Amniotic stem cell (primary cell): ENCODE measurements at places on chromosomes 3 and 15.

DNA sequence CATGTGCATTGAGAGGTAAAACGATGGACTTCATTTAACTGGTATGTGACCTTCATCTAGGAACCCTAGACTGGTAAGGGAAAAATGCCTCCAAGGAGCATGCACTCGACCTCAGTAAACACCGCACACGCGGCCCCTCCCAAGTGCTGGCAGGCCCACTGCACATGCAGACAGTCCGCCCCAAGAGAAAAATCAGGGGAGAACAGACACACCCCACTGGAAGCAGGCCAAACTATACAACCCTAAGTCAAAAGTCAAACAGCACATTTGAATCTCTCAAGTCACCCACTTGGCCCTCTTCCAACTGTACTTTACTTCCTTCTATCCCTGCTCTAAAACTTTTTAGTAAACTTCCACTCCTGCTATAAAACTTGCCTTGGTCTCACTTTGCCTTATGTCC, 250.1 kb upstream of the HES1 start:
- no peak for DNase-seq

DNA sequence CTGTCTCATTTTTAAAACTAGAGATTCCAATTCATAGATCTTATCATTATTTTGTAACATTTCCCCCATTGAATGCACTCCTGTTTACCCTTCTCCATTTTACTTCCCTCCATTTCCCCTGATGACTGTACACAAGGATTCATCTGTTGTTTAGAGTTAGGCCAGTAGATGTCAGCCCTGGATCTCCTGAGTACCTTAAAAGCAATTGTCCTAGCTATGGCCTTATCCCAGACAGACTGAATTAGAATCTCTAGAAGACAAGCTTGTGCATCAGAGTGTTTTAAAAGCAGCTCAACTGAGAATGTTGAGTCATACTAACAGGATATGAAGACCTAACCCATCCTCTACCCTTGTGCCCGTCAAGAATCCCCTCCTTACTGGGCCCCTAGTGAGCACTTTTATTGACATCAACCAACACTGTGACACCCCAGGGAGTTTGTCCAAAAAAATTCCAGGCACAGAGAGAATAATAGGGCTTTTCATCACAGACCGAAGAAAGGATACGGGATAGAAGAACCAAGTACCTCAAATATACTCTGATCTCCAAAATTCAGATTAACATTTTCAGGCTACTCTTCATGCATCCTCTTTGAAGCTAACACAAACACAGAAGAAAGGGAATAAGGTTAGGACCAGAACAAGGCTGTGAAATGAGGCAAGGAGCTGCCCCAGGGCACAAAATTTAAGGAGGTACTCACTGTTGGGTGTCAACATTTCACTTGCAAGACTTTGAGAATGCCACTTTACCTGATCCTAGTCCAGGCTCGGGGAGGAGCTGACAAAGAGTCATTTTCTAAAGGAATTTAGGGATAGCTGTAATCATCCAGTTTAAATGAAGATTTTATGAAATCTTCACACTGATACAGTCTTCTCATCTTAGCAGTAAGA, 17.1 kb downstream of the ZBED2 start:
- peak; percentile 65 for DNase-seq

DNA sequence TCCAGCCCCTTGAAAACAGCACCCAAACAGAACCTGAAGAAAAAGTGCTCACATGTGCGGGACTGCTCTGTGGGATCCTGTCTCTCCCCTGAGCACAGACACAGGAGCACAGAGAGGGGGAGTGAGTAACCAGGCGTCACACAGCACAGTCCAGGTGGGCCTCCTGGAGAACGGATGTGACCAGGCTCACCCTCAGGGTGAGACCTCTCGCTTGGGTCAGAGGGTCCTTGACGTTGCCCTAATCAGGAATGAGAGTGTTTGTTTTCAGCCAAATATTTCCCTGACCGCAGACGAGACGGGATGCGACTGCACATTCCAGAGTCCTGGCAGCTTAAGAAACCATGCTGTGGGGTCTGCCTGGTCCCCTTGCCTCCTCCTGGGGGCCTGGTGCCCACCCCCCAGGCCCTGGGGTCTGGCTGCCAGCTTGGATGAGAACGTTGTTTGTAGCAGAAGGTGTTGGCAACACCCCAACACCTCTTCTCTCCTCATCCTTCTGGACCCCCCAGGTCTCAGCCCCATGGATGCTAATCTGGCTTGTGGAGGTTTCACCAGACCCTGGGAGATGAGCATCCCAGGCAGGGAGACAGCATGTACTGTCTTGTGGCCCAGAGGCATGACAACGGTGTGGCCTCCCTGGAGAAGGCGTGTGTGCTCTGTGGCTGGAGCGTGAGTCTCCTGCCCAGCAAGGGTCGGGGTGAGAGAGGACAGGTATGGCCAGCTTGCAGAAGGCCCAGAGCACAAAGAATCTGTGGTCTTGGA, 42.1 kb upstream of the SLC6A6 start:
- DNase-seq: no peak

- no peak for DNase-seq
These were observed 7.6 kb downstream of the MFGE8 start for GRCh38 chr15:88905576-88905975.

DNA sequence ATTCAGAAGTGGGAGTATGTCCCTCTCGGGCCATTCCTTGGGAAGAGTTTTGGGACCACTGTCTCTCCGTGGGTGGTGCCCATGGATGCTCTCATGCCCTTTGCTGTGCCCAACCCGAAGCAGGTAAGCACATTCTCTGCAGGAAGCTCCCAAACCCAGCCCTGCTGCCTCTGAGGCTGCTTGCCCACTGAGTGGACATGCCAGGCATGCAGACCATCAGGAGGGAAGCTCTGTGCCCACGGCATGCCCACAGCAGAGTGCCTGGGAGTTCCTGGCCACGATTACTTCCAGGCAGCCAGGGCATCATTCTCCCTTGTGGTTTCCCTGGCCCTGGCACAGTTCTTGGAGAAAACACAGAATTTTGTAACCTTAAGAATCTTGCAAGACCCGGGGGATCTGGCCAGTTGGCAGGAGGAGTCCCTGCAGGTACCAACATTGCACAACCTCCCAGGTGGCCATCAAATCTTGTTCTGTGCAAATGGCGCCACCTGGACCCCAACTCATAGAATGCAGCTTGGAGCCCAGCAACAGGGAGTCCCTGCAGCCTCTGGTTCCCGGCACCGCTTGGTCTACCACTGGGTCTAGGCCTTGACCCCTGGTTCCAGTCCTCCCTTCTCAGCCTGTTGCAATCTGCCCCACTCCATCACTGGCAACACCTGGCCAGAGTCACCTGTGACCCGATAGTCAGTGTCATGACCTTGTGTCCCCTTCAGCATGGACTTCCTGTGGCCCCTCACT, 20.4 kb downstream of the FAH start:
- DNase-seq: no peak

- DNase-seq: no peak
These were observed 118.3 kb upstream of the TUSC7 start for GRCh38 chr3:116591236-116591635.

GRCh38 chr15:64009798-64010261, 36.5 kb downstream of the DAPK2 start:
- DNase-seq: no peak

GRCh38 chr3:181956122-181956521, 244.4 kb downstream of the SOX2 start:
- DNase-seq: no peak

- no peak for DNase-seq
These were observed 55.6 kb downstream of the PLXNA1 start for GRCh38 chr3:127038466-127038865.
